Suppressor macrophage treated with lipopolysaccharide for 1 hour (primary cell): ENCODE measurements at places on chromosomes 16 and 17.

DNA sequence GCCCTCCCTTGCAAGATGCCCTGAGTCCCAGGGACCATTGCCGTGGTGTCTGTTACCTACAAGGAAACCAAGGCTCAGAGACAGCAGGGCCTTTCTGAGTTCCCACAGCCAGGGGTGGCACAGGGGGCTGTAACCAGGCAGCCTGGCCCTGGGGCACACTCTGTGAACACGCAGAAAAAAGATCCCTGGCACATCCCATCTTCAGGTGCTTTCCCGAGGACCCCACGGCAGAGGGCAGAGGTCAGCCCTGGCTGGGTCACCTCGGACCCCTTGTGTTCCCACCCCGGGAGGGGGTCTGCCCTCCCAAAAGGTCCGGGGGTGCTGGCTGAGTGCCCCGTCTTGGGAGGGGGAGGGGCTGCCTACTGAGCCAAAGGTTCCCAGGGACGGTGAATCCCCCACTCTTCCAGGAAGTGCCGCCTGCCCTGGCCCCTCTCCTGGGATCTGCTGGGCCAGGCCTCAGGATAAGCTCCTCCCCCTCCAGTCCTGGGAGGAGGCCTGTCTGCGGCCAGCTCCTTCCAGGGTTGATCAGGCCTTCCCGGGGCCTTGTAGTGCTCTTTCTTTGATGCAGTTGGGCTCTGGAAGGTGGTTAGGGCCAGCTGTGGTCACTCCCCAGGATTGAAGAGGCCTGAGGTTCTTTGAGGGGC is 8.1 kb downstream of the GLIS2 start:
- no peak for DNase-seq

- peak; percentile 47 for DNase-seq
Observed at GRCh38 chr17:78450696-78451345, 72.4 kb downstream of the PGS1 start.

DNA sequence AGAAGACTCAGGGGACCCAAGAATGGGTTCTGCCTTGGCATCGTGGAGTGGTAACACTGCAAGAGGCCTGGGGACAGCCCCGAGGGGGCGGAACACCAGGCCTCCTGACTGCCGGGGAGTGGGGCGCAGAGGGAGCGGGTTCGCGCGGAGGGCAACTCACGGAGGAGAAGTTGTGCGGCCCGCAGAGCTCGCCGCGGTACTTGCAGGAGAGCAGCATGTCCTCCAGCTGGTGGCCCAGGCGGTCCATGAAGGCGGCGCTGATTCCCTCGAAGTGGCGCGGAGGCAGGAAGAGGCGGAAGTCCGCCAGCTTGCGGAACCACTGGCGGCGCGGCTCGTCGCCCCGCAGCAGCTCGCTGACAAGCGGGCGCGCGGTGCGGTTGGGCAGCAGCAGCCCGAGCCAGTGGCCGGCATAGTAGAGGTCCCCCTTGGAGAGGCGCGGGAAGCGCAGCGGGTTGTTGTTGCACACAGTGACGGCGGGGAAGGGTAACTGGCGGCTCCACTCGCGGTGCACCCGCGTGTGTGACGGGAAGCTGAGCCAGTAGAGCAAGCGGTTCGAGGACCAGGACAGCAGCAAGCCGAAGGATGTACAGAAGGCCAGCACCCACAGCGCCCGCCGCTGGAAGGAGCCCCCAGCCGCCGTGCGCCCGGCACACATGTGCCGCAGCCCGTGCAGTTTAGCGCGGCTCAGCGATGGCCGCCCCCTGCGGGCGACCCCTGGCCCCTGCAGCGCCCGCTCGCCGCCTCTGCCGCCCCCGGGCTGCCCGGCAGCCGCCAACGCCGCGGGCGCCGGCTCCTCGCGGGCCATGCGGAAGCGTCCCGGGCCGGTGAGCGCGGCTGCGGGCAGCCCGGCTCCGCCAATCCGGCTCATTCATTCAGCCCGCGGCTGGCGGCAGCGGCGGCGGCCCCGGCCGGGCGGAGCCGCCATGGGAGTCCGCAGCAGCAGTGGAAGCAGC is 1.6 kb downstream of the ASIC2 start:
- no peak for DNase-seq

- DNase-seq = no peak
Observed at GRCh38 chr16:11402051-11402744, 56.9 kb downstream of the RMI2 start.

DNA sequence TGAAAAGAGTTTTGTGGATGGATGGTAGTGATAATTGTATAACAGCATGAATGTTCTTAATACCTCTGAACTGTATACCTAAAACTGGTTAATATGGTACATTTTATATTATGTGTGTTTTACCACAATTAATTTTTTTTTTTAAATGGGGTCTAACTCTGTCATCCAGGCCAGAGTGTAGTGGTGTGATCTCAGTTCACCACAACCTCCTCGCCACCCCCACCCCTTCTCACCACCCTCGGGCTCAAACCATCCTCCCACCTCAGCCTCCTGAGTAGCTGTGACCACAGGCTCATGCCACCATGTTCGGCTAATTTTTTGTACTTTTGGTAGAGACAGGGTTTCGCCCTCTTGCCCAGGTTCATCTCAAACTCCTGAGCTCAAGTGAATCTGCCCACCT is 123.2 kb downstream of the CDRT15L2 start:
- no peak for DNase-seq

- DNase-seq = no peak
Observed at GRCh38 chr16:65445313-65446260, 323.7 kb upstream of the CDH11 start.

DNA sequence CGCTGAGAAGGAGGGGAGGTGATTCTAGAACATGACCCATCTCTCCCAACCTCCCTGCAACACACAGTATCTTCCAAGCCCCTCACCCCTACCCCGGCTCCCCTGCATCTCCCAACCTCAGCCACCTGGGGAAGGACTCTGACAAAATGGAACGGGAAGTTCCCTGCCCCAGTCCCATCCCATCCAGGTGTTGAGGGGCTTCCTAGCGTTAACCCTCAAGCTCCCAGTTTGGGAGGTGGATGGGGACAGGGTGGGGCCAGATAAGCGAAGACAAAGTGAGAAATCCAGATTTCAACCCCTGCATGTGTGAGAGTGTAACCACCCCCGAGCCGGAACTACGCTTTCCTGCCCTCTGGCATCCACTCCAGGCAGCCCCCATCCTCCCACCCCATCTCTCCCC is 1.8 kb downstream of the ZSCAN10 start:
- no peak for DNase-seq

DNA sequence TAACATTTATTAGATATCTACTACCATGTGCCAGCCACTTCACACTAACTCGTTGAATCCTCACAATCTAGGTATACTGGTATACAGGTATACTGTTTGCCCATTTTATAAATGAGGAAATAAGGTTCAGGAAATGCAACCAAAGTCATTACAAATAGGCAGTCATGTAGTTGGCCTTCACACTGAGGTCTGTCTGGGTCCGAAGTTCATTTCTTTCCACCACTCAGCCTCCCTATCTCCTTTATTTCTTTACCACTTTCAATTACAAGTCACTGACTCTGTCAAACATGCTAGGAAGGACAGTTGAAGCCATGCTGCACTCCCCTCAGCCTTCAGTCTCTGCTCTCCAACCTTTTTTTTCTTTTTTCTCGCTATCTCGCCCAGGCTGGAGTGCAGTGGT is 20.7 kb upstream of the SIAH1 start:
- DNase-seq = no peak

- DNase-seq = peak; percentile 21
Observed at GRCh38 chr16:4775005-4775404, 8.0 kb upstream of the ZNF500 start.

DNA sequence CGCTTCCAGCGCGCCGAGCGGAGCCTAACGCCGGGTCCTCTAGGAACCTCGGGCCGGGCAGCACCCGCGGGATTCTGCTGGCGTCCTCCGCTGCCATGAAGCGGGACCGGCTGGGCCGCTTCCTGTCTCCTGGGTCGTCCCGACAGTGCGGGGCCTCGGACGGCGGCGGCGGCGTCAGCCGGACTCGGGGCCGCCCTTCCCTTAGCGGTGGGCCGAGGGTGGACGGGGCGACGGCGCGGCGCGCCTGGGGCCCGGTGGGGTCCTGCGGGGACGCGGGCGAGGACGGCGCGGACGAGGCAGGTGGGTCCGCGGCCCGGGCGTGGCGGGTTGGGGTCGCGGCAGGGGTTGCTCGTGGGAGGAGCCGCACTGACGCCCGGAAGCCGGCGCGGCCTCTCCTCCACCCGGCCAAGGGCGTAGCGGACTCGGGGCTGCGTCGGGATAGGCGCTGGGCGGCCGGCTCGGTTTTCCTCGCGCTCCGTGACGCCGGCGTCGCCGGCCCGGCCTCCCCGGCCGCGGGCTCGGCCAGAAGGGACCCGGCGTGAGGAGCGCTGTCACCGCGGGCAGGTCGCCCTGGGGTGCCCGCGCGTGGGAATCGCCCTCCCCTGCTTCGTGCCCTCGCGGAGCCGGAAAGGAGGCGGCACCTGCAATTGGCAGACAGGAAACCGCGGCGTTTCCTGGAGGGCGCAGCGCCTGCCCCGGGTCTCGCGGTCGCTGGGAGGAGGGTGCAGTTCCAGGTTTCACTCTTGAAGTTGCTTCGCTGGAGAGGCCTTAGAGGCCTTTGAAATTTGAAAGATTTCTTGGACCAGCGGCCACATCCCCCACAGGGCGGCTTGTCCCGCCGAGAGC is 432 bp downstream of the ZNF276 start:
- DNase-seq = peak; percentile 72

GRCh38 chr16:73610605-73611156 is 562.8 kb upstream of the ZFHX3 start:
- no peak for DNase-seq

GRCh38 chr16:79339863-79340262 is 260.7 kb downstream of the MAF start:
- DNase-seq = no peak

DNA sequence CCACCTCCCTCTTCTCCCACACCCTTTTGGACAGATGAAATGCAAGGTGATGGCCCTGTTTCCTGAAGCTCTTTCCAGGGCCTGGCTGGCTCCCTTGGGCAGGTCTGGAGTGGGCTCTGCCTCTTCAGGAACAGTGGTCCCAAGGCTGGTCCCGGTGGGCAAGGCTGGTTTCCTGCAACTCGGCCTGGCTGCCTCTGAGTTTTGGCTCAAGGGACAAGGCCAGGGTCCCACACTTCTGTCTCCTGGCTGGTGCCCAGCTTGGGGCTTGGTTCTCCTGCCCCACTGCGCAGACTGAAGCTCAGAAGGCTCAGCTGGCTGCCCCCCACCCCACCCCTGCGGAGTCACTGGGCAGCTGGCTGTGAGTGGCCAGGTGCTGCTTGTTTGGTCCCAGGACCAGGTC is 3.8 kb upstream of the ACTG1 start:
- DNase-seq = no peak

DNA sequence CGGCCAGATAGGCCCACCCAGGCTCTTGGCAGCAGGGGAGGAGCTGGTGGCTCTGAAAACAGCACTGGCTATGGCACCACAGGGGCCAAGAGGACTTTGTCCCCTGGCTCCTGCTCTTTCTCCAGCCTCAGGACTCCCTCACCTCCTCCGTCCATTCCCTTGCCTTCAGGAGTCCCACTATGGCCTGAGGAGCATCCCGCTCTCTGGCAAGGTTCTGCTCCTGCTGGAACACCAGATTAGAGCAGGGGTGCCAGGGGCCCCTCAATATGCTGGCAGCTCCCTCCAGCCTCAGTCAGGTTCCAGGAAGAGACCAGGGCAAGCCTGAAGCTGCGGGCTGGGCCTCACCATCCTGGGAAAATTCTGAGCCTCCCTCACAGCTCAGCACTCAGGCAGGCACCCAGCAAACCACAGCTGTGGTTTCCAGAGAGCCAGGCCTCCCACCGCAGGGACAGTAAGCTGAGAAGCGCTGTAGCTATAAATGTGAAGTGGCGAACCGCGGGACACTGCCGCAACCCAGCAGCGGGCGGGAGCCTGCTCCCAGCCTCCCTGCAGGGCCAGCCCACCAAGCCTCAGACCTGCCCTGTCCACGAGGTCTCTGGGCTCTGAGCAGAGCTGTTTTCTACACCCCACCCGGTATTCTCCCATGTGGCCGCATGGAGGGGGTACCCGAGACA is 25.7 kb downstream of the C17orf100 start:
- no peak for DNase-seq

DNA sequence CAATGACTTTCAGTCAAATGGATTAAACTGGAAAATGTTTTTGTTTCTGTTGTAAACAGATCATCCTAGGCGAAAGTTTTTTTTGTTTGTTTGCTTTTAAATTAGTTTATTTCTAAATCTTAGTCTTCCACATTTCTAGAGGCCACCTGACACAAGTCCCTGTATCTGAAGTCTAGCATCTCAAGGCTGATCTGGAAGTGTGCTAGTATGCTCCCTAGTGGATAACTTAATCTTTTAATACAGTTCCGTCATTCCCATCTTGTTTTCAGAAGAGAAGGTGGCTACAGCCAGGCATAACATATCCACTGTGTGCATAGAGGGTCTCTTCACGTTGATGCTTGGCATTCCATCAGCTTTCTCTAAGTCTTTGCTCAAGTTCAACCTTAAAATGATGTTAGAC is 7.6 kb downstream of the IFT20 start:
- no peak for DNase-seq

GRCh38 chr17:16944334-16945135 is 27.4 kb downstream of the TNFRSF13B start:
- no peak for DNase-seq

DNA sequence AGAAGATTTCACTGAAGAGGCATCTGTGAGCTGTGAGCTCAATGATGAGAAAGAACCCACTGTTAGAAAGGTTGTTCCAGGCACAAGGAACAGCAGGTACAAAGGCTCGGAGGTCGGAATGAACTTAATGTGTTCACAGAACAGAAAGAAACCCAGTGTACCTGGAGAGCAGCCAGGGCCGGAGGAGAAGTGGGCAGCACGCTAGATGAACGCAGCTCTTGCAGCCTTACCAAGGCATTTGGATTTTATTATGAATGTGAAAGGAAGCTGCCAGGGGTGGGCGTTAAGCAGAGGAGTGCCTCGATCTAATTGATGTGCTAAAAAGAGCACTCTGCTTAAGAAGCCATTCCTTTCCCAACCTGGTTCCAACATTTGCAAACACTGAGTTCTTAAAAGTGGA is 19.0 kb downstream of the EEF2K start:
- DNase-seq = no peak

GRCh38 chr16:28543072-28543471 is 4.3 kb upstream of the NUPR1 start:
- peak; percentile 90 for DNase-seq

- no peak for DNase-seq
Observed at GRCh38 chr16:65769055-65769465, 597.4 kb upstream of the CDH5 start.

DNA sequence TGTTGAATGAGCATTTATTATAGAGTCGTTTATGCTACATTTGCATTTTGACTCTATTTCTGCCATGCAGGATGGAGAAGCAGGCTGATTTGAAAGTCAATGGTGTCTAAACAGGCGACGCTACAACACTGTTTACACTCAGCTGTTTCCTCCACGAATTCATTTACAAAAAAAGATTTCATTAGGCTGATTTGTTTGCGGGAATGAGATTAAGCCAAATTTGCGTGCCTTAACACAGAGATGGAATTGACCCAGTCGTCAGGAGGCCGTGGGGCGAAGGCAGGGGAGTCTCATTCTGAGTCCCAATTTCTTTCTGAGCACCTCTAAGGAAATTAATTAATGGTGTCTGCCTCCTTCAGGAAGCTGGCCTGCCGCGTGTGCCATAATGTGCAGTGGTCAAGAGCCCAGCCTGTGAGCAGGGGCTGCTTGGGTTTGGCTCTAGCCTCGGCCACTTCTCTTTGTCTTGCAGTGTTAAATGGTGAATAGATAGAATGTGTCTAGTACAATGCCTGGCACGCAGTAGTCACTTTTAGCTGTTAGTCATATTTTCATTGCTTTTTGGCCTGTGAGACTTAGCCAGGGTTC is 88.6 kb upstream of the NKD1 start:
- no peak for DNase-seq
